ENCODE measurements at places on chromosomes 1 and 21.

GRCh38 chr1:29793101-29793546, 556.8 kb downstream of the PTPRU start:
- no peak for DNase-seq

GRCh38 chr1:48018799-48019198, 21.6 kb upstream of the TRABD2B start:
- no peak for DNase-seq

GRCh38 chr1:58883888-58884482, 100.1 kb upstream of the JUN start:
- DNase-seq, result no peak

DNA sequence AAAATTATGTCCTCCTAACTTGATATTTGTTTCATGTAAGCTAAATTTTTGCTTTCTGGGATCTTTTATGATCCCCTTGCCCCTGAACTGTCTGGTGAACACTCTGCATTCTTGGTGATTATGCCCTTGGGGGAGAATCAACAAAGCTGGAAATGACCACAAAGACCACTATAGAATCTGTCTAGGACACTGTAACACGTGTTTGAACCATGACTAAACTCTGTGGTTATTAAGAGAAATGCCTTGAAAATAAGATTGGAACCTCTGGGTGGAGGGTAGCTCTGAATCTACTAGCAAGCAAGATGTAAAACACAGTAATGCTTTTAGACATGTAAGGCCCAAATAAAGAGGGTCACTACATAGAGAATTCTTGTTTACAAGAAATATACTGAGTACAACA, 237.5 kb downstream of the HMCN1 start:
- DNase-seq, result no peak

DNA sequence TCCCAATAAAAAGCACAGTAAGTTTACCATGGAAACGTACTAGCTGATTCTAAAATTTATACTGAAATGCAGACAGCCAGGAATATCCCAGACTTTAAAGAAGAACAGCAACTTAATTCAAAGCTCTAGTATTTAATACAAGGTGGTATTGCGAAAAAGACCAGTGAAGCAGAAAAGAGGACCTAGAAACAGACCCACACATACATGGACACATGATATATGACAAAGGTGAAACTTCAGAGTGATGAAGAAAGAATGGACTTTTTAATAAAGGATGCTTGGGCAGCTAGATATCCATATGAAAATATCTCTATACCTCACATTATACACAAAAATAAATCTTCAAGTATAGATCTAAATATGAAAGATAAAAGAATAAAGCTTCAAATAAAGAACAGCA, 62.6 kb downstream of the COP1 start:
- DNase-seq, result no peak

GRCh38 chr1:229874609-229875008, 192.4 kb upstream of the GALNT2 start:
- no peak for DNase-seq

- no peak for DNase-seq
These were observed 41.7 kb downstream of the CD55 start for GRCh38 chr1:207362962-207363860.

DNA sequence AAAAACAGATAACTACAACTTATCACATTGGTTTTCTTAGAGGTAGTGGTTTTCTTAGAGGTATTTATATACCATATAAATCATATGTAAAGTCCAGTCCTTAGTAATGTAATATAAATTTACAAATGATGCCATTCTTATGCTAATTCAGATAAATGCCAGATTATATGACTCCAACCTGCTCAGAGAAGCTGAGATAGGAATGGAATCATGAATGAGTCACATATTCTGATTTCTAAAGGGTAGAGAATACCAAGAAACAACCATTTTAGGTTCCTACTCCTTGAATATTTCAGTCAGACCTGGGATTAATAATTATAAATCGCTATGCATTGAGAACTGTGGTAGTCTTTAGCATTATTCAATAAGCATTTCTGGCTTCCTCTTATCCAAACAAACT, 760.1 kb upstream of the NEGR1 start:
- no peak for DNase-seq

DNA sequence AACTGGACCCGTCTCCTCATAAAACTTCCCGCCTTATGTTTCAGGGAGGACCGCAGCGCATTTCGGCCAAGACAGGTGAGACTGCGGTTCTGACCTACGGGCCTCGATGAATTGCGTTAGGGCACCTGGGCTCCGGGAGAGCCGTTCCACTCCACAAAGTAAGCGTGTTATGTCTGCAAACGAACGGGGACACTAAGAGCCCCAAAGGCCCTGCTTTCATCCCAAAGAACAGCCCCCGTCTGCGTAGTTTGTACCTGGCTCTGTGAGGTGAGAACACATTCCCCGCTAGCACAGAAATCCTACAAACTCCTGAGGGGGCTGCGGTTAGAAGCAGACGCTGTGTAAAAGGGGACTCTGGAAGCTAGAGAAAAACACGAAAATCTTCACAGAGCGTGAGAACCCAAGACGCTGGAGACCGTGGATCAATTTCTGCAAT, 41.6 kb upstream of the PPIAL4F start:
- DNase-seq, result no peak

DNA sequence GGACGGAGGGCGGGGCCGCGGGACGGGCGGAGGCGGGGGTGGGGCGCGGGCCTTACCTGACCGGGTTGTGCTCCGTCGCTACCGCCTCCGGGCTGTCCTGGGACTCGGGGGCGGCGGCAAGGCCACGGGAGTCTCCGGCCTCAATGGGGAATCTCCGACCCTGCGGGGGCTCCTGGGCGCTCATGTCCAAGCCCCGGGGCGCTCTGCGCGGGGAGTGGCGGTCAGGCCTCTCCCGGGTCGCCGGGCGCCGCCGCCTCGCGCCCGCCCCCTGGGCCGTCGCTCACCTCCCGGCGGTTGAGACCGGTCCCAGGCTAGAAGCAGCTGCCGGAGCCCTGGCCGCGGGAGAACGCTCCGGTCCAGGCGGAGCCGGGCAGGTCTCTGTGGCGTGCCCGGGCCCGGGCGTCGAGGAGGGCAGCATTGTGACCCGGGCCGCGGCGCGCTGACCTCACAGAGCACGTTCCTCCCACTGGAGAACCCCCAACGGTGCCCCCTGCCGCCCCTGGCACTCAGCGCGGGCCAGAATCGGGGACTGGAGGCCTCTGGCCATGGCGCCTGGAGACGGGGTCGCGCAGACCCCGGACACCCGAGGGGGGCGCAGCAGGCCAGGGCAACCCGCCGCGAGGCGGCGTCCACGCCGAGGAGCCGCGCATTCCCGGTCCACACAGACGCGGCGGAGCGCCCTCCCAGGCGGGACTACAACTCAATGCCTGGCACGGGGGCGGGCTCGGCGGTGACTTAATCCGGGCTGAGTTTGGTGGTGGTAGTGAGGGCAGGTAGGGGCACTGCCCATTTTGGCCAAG, 411 bp downstream of the FAM229A start:
- no peak for DNase-seq

DNA sequence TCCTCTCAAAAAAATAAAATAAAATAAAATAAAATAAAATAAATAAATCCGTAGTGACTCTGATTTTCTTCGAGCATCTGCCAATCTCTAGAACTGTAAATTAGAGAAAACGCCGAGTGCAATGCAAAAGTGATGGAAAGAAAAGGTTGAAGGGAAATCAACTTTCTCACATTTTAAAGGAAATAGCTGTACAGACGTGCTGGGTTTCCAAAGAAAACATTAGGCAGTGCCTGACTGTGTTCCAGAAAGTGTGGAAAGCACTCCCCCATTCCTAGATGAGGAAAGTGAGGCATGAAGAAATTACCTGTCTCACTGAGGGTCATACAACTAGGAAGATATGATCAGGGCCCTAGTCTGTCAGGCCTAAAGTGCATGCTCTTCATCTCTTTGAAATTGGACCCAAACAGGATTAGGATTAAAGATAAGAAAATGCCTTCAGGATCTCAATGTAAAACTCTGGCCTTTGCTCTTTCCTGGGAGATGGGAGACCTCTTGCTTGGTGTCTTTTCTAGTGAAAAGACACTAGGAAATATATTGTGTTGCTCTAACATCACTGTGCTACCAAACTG, 1.8 kb upstream of the PTPN14 start:
- DNase-seq, result no peak

GRCh38 chr1:224753491-224753890, 137.4 kb downstream of the CNIH3 start:
- no peak for DNase-seq

- DNase-seq, result no peak
These were observed 161.5 kb downstream of the TBX15 start for GRCh38 chr1:118826669-118827068.

DNA sequence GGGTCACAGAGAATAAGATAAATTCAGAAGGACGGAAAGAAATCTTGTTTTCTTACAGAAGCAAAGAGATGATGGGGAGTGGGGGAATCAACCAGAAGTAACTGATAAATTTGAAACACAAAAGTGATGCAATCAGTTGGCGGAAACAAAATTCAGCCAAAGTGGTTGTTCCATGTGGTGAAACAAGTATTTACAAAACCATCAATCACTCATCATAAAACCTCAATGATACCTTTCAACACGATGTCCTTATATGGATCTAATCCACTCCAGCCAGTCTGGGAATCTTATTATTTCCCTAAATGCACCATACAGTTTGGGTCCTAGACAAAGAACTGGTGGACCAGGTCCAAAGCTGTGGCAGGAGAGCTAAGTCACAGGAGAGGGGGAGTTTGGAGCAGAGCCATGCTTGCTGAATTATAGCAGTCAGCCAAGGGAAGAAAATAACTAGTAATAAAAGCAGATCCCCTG, 303.8 kb upstream of the LRRC7 start:
- DNase-seq, result no peak

DNA sequence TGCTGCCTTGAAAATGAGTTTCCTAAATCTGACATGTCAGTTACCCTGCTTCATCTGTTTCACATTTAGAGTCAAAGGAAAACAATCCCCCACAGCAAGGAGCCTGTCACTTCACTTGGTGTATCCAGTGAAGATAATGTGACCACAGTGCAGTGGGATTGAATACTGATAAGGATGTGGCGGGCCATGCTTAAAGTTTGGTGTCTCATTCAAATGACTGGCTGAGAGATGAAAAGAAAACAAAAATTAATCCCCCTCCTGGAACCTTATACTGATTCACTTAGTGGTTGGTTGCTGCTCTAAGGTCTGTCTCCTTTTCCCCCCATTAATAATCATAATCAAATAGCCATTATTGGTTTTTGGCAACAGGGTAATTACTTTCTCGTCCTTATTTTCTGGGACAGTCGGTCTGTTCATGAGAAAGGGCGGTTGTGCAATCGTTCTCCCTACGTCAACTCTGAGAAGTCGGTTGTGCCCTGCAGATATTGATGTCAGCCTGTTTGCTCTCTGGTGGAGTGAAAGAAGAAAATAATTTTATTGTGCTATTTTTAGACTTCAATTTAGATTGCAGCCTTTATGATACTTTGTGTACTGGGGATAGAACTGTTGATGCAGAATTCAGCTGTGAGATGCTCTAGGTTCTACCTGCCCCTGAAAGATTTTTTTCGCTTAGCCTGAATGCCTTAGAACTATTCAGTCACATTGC, 360.2 kb downstream of the DISC1 start:
- no peak for DNase-seq

DNA sequence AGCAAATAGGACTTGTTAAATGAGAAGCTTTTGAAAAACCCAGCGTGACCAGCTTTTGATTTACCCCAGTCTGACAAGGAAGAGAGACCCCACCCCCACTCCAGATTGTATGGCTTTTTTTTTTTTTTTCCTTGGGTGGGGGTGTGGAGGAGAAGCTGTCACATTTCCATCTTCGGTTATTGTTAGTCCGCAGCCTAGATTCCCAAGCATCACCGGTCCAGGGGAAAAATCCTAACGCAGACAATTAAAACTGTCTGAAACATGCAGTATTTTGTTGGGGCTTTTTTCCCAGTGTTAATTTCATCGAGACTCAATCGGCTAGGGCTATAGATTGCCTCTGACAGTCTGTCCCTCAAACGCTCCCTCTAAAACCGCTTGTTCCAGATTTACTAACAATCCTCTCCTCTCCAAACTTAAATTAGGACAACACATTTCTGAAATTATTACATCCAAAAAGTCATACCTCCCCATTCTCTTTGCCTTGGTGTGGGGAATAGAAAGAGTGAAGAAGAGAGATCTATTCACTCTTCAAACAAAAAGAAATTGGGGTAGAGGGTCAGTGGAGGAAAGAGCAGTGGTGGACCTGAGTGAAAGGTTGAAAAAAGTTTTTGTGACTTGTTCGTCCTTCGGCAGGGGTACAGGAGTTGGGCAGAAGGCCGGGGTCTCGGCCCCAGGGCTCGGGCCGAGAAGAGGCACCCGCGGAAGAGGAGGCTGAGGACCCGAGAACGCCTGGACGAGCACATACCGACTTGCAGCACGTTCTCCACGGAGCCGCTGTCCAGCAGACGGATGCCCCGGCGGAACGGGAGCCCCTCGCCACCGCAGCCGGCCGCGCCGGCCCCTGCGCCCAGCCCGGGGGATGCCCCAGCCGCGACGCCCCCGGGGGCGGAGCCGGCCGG, 1.1 kb downstream of the ZSWIM5 start:
- no peak for DNase-seq

DNA sequence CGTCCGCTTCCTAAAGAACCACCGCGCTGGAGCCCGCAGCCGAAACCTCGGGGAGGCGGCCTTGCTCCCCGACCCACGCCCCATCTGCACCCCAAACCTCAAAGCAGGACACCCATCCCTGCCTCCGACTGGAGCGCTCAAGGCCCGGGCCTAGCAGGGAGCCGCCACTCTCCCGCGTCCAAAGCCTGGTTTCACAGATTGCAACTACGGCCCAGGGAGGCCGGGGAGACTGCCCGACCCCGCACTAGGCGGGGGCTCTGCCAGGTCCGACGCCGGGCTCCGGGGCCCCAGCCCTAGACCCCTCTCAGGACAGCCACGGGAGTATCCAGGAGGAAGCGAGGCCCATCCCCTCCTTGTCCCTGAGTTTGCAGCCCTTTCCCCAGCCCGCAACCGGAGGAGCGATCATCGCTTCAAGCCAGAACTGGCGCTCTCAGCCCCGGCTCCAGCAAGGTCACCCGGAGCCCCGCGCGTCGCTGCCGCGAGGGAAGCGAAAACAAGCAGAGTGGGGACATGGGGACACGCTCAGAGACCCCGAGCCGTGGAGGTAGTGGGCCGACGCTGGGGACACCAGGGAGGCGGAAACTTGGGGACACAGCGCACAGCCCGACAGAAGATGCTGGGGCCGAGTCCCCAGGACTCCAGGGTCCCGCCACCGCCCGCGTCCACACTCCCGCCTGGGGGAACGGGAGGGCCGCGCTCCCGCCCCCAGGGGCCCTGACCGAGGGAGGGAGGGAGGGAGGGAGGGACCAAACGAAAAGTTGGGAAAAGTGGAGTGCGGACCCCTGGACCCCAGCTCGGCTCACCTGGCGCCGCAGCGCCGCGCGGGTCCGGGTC, 433 bp downstream of the TMEM200B start:
- DNase-seq, result no peak
